Endothelial cell of coronary artery (primary cell): ENCODE measurements at places on chromosomes 1 and 21. TPM values are rescaled to one million over a fixed set of nuclear protein-coding genes. Genes with fewer than 3 reads are reported as not detected.

Gene ACKR1
- 0.18 and 0.75 TPM in 2 replicates for total RNA-seq

Gene NPHS2
- total RNA-seq: not detected in 2 replicates

Gene GSTM3
- total RNA-seq: 18.1 and 41.2 TPM in 2 replicates

Gene MEX3A
- total RNA-seq: 5.6 and 12.3 TPM in 2 replicates

Gene C1orf198
- total RNA-seq: 9.4 and 17.8 TPM in 2 replicates

Gene NUF2
- 8.1 and 18.3 TPM in 2 replicates for total RNA-seq

Gene EFNA3
- total RNA-seq: 1.0 and 1.6 TPM in 2 replicates

Gene RAB7B
- 0.09 and 0.47 TPM in 2 replicates for total RNA-seq

Gene FAM151A
- not detected in 2 replicates for total RNA-seq

Gene INAVA
- total RNA-seq: under 0.01 TPM in 2 replicates

Gene PPM1J
- 0.63 and 0.85 TPM in 2 replicates for total RNA-seq

Gene LEPROT
- 33.3 and 47.4 TPM in 2 replicates for total RNA-seq

Gene EPS15
- total RNA-seq: 30.2 and 43.7 TPM in 2 replicates

Gene TGFBR3
- 7.3 and 7.9 TPM in 2 replicates for total RNA-seq

Gene A3GALT2
- total RNA-seq: 0.09 TPM in 2 replicates
